ACHN (cell line): ENCODE measurements at places on chromosomes 12 and 14.

GRCh38 chr12:4779749-4780148, 59.5 kb downstream of the GALNT8 start:
- no peak for DNase-seq

DNA sequence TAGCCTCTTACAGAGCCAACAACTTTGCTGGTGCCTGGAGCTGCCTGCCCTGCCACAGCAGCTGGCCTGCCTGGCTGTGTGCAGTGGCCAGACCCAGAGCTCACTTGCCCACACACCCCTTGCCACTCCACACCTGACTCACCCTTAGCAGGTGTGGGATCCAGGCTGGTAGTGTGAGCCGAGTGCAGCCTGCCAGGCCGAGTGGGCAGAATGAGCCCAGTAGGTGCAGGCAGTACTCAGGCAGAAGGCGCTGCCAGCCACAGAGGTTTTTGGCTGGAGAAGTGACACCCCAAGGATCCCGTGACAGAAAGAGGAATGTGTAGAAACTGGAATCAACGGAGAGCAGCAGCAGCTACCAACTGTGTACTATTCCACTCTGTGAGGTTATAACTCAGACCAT, 29.8 kb upstream of the PYGL start:
- DNase-seq, result no peak

GRCh38 chr12:48980389-48980952, 2.3 kb downstream of the WNT1 start:
- DNase-seq, result peak; percentile 43

- DNase-seq, result no peak
These were observed 35.0 kb downstream of the GNG2 start for GRCh38 chr14:51895375-51895774.

GRCh38 chr12:57236201-57236924, 6.9 kb downstream of the SHMT2 start:
- DNase-seq, result no peak
